WTC11 (cell line): ENCODE measurements at places on chromosomes 4 and X.

DNA sequence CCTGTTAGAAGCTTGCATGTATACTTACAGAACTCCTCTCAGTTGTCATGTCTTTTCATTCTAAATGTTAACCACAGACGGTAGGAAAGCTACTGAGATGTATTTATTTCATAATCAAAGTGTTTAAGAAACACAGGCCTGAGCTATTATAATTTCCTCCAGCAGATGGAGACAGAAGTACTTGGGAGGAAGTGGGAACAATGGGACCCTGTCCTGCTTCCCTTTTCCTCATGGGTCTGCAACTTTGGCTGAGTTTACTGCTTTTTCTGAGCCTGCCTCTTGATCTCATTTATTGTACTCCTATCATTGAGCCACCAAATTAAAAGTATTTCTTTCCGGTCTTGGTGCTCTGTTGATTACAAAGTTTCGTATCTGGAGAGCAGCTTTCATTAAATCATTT is 67.7 kb upstream of the SPANXN2 start:
- DNase-seq, result no peak

GRCh38 chrX:14232688-14233087 is 203.0 kb upstream of the GEMIN8 start:
- DNase-seq, result no peak

- DNase-seq, result no peak
These were observed 1.5 kb downstream of the MRFAP1 start for GRCh38 chr4:6641971-6642320.

DNA sequence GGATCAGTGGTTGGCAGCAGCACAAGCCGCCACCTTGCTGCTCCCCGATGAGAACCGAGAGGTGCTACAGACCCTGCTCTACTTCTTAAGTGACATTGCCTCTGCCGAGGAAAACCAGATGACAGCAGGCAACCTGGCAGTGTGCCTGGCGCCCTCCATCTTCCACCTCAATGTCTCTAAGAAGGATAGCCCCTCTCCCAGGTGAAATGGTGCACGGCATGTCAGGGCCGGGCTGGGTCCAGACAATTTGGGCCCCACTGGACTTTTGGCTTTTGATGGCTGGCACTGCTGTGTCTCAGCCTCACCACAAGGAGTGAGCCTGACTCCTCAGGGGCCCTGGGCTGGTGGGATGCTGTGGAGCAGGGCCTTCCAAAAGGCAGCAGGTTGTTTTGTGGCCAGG is 74.1 kb downstream of the STARD8 start:
- no peak for DNase-seq

DNA sequence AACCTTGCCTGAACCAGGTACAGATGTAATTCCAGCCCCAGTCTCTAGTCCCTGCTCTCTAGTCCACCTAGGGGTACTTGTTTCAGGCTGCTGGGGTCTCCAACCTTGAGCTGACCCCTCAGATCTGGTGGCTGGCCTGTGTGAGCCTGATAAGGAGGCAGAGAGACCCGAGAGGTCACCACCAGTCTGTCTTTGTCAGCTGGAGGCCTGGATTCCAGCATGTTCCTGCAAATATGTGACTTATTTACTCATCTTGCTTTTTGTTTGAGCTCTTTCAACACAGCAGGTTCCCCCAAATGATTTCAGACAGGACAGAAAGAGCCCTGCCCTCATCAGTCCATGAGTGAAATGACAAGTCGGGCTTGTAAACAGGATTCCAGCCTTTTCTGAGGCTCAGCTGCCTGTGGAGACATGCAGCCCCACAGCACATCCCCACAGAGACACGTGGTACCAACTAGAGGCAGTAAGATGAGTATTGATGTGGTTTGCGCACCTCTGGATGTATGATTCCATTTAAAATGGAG is 37.5 kb upstream of the STK26 start:
- DNase-seq, result peak; percentile 14

DNA sequence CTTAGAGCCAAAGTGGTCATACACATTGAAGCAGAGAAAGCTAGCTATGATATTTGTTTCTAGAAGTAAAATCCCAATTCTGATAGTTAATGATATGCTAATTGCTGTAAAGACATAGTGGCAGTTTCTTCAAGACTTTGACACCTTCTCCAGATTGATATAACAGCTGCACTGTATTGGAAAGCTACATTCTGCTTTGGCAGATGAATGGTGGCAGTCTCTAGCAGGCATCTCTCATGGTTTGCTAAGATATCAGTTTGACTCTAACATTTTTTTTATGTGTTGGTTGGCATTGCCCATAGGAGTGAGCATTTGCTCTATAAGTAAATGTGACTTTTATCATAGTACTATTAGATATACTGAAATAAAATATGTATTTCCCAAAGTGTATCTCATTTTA is 128.2 kb downstream of the AFF2 start:
- DNase-seq, result no peak

GRCh38 chr4:109041463-109042360 is 260.7 kb downstream of the COL25A1 start:
- no peak for DNase-seq

DNA sequence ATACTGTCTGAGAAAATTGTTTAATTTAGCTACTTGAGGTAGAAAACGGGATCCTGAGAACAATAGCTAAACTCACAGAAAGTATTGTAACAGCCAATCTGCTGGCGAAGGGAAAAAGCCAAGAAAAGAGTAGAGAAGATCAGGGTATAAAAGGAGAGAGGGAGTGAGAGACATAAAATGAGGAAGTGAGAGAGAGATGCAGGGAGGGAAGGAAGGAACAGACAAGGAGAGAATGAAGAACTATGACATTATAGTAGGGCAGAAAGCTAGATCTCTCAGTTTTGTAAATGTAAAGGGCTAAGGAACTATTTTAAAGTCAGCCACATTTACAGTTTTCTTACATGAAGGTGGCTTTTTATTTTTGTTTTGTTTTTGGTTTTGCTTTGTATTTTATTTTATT is 1.6 kb upstream of the GIMD1 start:
- DNase-seq, result no peak

DNA sequence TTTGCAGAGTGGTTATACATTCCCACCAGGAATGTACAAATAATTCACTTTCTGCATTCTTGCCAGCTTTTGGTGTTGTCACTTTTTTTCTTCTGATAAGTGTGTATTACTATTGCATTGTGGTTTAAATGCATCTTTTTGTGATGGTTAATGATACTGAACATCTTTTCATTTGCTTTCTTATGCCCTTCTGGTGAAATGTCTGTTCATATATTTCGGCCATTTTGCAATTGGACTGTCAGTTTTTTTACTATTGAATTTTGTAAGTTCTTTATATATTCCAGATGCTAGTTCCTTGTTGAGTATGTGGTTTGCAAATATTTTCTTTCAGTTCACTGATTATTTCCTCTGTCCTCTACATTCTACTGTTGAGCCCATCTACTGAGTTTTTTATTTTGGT is 19.4 kb upstream of the BMP2K start:
- DNase-seq, result no peak

DNA sequence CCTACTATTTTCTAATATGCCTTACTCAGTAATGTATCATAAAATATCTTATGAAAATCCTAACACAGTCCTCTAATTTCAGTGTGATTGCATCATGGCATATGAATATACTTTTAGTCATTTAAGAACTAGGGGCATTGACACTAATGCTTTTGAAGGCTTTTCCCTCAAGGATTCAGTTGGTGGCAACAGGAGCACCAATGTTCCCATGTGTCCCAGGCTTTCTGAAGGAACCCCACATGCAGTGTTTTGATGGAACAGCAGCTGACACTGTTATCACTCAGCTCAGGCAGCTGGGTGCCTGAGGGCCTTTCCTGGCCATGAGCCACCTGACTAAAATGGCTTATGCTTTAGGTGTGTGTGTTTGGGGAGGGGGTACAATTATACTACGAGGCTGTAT is 348.3 kb downstream of the ARHGAP24 start:
- DNase-seq, result no peak

- DNase-seq, result no peak
These were observed 22.9 kb downstream of the CCDC149 start for GRCh38 chr4:24889991-24890390.

- DNase-seq, result no peak
These were observed 30.7 kb downstream of the SEPTIN11 start for GRCh38 chr4:76980261-76980660.

- peak; percentile 65 for DNase-seq
These were observed 4.9 kb downstream of the PLAC8 start for GRCh38 chr4:83109480-83110222.

DNA sequence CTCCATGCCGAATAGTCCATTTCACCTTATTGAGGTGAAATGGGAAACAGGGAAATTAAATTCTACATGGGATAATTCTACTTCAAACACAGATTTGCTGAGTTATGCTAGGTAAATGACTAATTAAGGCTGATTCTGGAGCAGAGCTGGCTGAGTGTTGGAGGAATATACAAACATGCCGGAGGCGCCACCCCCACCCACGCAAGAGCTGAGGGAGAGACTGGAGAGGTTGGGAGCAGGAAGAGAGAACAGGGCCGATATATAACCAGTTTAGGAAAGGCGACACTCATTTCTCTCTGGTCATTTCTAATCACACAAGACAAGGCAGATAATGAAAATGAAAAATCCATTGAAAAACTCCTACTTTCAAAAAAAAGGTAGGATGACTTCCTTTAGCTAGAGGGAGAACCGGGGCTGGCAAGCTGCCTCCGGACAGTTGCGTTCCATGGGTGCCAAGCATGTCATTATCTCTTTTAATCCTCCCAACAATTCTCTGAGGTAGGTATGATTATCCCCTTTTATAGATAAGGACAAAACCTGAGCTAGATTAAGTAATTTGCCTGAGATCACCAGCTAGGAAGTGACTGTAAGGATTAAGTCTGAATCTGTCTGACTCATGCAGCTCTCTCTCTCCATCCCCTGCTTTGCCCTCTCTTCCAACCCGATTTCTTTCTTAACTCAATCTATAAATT is 27.6 kb upstream of the CFAP299 start:
- no peak for DNase-seq

GRCh38 chrX:103616676-103617186 is 9.0 kb downstream of the TCEAL3 start:
- no peak for DNase-seq

DNA sequence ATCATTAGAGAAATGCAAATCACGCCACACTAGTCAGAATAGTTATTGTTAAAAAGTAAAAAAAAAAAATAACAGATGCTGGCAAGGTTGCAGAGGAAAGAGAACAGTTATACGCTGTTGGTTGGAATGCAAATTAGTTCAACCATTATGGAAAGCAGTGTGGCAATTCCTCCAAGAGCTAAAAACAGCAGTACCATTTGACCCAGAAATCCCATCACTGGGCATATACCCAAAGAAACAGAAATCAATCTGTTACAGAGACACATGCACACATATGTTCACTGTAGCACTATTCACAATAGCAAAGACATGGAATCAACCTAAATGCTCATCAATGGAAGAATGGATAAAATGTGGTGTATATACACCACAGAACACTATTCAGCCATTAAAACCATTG is 388.7 kb upstream of the FMR1 start:
- DNase-seq, result no peak

- no peak for DNase-seq
These were observed 49.8 kb downstream of the EDNRA start for GRCh38 chr4:147530723-147531122.

DNA sequence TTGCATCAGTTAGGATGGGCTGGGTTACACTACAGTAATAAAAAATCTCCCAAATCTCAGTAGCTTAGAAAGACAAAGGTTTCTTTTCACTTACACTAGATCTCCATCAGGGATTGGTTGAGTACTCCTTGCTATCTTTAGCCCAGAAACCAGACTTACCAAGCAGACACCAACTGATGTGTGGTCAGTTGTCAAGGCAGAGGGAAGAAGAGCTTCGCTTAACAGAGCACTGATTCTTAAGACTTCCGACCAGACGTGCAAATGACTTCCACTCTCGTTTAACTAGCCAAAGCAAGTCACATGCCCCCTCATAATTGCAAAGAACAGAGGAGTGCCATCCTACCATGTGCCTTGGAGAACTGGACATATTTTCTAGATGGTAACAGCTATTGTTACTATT is 5.7 kb upstream of the ZNF518B start:
- DNase-seq, result no peak

- DNase-seq, result no peak
These were observed 164.2 kb upstream of the PITX2 start for GRCh38 chr4:110787109-110787508.

GRCh38 chr4:42624551-42624950 is 32.4 kb downstream of the ATP8A1 start:
- DNase-seq, result no peak

GRCh38 chr4:148431401-148431800 is 10.8 kb downstream of the NR3C2 start:
- DNase-seq, result no peak

- no peak for DNase-seq
These were observed 24.4 kb upstream of the PDE5A start for GRCh38 chr4:119652998-119653397.

- no peak for DNase-seq
These were observed 271.1 kb upstream of the ZFP42 start for GRCh38 chr4:187724456-187724855.

- DNase-seq, result no peak
These were observed 30.0 kb upstream of the TMEM47 start for GRCh38 chrX:34687095-34687494.

DNA sequence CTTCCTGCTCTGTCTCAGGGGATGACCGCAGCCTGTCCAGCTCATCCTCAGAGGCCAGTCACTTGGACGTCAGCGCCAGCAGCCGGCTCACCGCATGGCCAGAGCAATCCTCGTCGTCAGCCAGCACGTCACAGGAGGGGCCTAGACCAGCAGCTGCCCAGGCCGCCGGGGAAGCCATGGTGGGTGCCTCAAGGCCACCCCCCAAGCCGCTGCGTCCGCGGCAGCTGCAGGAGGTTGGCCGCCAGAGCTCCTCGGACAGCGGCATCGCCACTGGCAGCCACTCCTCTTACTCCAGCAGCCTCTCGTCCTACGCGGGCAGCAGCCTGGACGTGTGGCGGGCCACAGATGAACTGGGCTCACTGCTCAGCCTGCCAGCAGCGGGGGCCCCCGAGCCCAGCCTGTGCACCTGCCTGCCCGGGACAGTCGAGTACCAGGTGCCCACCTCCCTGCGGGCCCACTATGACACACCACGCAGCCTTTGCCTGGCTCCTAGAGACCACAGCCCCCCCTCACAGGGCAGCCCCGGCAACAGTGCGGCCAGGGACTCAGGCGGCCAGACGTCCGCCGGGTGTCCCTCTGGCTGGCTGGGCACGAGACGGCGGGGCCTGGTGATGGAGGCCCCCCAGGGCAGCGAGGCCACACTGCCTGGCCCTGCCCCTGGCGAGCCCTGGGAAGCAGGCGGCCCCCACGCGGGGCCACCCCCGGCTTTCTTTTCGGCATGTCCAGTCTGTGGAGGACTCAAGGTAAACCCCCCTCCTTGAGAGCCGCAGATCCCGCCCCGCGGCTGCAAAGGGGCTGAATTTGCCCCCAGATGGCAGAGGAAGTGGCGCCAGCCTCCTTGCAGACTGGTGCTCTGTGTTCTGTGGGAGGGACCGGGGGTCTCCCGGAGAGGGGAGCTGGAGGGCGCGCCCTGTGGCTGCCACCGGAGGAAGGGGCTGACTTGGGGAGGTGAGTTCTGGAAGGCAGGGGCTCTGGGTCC is 29.9 kb downstream of the DOK7 start:
- DNase-seq, result no peak

- DNase-seq, result peak; percentile 12
These were observed 27.0 kb downstream of the MAGEE1 start for GRCh38 chrX:76454456-76454927.

- DNase-seq, result no peak
These were observed 71.0 kb downstream of the SNCA start for GRCh38 chr4:89765966-89766365.

- DNase-seq, result no peak
These were observed 117.0 kb downstream of the PCDH7 start for GRCh38 chr4:30837131-30837539.
